ENCODE measurements at places on chromosomes 3 and 15.

- peak; percentile 94 for DNase-seq
Observed at GRCh38 chr15:61994216-61994615, 66.0 kb downstream of the VPS13C start.

GRCh38 chr3:197309528-197310361, 11.3 kb upstream of the DLG1 start:
- peak; percentile 97 for DNase-seq

- no peak for DNase-seq
Observed at GRCh38 chr15:79296583-79296982, 14.1 kb downstream of the ANKRD34C start.

- no peak for DNase-seq
Observed at GRCh38 chr15:66221126-66221525, 32.4 kb downstream of the MEGF11 start.

DNA sequence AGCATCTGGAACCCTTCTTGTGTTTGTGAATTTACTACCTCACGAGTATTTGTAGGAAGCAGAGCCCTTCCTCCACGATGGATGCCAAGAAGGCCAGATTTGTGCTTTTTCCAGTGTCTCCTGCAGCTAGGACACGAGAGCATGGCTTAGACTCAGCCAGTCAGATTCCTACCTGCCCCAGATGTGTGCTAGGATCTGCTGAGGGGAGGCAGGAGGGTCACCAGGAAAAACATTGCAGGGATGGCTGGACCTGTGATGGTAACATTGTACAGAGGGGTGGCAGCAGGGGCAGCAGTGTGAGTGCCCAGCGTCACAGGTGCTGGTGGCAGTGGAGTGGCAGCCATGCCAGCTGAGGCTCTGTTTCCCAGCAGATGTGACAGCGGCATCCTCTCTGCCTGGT, 285.3 kb downstream of the FAM43A start:
- no peak for DNase-seq

DNA sequence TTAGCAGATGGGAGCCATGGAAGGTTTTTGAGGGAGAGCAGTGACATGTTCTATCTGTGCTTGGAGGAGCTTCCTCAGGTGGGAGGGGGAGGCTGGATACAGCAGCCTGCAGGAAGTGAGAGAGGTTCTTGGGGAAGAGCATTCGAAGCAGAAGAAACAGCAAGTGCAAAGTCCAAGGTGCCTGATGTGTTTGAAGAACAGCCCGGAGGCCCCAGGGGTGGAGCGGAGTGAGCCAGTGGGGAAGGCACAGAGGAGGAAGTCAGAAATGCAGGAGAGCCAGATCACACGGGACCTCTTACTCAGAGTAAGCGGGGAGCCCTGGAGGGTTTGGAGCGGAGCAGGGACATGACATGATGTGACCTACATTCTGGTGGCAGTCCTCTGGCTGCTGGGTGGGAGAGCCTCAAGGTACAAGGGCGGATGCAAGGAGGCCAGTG, 10.8 kb downstream of the ITGA11 start:
- no peak for DNase-seq

DNA sequence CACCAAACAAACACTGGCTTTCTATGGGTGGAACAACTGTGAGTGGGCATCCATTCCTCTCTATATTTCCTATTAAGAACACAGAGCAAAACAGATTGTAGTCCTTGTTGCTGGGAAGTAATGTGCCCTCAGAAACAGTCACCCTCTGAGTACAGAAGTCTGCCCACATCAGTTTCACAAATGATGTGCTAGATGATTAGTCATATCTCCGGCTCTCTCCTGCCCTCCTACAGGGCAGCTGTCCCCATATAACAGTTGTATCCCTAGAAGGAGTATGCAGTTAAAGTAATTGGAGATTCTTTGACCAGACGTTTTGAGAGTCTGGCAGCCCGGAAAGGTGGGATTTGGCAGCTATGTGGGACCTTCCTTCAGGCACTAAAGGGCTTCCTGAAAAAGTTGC, 159.9 kb downstream of the APBA2 start:
- DNase-seq = peak; percentile 58

DNA sequence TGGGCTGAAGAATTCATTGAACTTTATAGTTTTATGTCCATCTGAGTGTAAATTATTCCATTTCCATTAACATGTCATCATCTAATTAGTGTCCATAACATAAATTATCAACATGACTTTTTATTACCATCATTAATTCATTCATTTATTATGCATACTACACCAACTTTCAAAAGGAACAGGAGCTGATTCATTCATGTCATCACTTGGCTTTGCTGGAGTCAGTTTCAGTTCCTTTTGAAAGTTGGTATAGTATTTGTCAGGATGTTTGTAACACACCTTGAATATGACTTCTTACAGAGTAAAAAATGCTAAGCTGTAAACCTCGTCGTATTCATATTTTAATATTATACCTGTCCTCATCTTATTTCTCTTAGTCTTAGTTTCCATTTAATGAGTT, 298.0 kb upstream of the RBMS3 start:
- DNase-seq = no peak

GRCh38 chr3:41593774-41594173, 368.1 kb downstream of the ULK4 start:
- DNase-seq = no peak

GRCh38 chr3:62527474-62527873, 154.1 kb upstream of the FEZF2 start:
- no peak for DNase-seq

- DNase-seq = peak; percentile 27
Observed at GRCh38 chr3:185401319-185401955, 38.5 kb downstream of the MAP3K13 start.

DNA sequence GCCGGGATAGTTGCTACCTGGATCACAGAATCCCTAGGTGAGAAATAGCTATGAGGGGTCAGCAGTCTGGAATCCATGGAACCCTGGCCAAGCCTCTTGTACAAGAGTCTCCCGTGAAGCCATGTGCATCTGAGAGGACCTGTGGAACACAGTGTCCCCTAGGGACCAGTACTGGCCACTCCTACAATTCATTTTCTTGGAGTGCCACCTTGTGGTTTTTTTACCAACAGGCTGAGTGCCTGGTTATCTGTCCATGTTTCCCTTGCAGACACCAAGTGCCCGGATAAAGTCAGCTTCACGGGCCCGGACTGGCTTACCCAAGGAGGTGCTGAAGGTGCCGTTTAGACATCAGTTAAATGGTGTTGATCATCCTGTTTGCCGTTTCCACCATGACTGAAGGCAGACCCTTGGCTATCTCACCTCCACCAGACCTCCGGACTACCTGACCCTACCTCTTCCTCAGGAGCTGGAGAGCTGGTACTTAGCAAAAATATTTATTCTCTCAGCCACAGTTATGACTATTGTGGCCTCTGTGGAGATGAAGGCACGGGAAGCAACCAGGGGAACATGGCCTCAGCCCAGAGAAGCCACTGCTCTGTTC, 93.9 kb downstream of the RBPMS2 start:
- peak; percentile 63 for DNase-seq

DNA sequence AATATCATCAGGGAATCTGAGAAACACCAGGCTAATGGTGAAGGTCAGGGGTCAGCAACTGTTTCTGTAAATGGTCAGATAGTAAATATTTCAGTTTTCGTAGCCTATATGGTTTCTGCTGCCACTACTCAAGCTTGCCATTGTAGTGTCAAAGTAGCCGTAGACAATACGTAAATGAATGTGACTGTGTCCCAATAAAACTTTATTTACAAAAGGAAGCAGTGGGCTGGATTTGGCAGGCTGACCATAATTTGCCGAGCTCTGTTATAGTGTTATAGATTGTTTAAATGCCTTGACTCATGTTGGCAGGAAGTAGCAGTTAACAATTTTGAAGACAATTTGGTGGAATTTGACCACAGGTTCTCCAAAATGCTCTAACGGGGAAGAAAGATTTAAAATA, 548.2 kb downstream of the FOXP1 start:
- DNase-seq = peak; percentile 84

- DNase-seq = no peak
Observed at GRCh38 chr3:42670670-42671069, 14.7 kb upstream of the KLHL40 start.

GRCh38 chr3:149018247-149018646, 26.9 kb downstream of the GYG1 start:
- peak; percentile 34 for DNase-seq

- no peak for DNase-seq
Observed at GRCh38 chr3:125035217-125035616, 20.6 kb downstream of the HEG1 start.

DNA sequence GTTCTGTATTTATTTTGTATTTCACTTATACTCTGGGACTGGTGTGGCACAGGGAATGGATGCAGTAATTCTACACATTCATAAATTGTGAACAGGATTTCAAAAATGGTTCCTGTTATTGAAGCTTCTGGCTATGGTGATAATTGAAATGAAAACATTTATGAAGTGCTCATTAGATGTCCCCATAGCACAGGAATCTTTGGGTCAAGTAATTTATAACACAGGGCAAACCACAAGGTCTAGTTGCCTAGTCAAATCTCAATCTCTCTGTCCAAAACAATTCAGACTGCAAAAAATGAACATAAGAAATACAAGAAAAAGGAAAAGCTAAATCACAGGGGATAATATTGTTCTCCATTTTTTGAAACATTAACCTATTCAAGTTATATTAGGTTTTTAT, 117.5 kb upstream of the PTPRG start:
- DNase-seq = peak; percentile 8

- no peak for DNase-seq
Observed at GRCh38 chr3:50408443-50408944, 49.2 kb upstream of the TMEM115 start.

DNA sequence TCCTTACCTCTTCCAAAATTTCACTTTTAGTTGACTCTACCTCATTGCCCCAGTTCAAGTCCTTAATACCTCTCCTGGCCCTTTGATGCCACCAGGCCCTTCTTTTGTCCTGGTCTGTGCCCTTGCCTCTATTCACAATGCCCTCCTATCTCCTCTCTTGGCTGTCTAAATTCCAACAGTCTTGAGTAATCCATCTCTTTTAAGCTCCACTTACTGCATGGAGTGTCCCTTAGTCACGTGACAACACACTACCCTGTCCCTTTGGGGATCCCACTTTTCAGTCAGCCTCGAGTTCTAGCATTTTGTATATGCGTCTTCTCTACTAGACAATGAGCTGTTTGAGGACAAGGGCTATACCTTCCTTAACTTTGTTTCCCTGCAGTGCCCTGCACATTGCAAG, 52.7 kb upstream of the SCN5A start:
- no peak for DNase-seq

DNA sequence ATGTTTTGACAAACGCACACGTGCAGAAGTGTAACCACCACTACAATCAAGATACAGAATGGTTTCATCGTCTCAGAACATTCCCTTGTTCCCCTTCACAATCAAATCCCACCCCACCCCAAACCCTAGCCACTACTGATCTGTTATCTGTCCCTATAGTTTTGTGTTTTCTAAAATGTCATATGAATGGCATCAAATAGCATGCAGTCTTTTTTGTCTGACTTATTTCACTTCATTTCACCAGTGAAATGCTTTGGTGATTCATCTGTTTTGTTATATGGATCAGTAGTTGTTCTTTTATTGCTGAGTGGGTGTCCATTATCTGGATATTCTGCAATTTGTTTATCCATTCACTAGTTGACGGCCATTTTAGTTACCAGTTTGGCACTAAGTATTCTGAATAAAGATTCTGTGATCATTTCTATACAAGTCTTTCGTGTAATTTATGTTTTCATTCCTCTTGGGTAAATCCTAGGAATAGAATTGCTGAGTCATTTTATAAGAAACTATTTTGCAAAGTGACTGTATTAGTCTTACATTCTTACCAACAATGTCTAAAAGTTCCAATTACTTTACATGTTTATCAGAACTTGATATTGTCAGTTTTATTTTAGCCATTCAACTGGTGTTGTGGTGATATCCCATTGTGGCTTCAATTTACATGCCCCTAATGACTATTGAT, 232.8 kb downstream of the CLSTN2 start:
- DNase-seq = peak; percentile 21

DNA sequence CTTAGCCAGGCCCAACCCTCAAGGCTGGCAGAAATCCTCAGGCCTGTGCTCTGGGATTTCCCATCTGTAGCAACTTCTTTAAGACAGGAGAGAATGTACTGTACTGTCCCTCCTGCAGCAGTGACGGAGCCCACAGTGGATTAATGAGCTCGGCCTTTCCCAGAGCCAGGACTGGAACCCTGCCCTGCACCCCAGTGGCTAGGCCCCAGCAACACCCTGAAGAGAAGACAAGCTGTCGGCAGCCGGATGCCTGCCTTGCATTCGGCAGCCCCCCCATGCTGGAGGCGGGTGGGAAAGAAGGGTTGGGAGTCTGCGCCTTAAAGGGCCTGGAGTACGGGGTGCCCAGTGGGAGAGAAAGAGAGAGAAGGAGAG, 32.0 kb downstream of the KLHL25 start:
- no peak for DNase-seq

GRCh38 chr3:100650651-100651619, 41.5 kb downstream of the ADGRG7 start:
- DNase-seq = peak; percentile 77

DNA sequence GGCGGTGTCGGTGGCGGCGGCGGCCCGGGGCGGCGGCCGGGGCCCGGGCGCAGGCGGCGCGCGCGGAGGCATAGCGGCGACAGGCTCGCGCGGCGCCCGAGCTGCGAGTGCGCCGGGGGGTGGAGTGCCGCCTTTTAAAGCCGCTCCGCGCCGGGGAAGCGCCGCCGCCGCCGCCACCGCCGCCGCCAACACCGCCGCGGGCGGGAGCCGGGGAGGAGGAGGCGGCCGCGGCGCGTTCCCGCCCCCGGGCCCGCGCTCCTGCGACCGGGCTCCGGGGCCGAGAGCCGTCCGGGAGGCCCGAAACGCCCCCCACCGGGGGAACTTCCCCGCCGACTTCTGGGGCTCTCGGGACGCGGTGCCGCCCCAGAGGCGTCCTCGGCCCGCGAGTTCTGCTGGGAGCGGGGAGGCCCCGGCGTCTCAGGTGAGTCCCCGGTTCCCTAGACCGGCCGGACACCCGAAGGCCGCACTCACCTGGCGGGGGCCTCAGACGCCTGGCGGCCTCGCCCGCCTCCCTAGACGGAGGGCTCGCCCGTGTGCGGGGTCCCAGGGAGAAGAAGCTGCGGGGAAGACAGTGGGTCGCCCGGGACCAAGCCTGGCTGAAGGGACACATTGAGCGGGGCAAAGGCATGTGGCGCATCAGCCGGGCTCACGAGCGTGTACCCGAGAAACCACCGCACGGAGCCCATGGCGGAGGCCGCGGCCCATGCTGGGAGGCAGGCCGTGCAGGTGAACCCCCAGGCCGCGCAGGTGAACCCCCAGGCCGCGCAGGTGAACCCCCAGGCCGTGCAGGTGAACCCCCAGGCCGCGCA, at the start of gene PCSK6:
Gene PCSK6, minus strand, starts transcription at position 109 of the 809 bp plus-strand sequence. Its CDS starts 37 bp downstream, at position 72.
- DNase-seq = peak; percentile 29

- peak; percentile 44 for DNase-seq
Observed at GRCh38 chr3:10950476-10951294, 41.9 kb upstream of the SLC6A1 start.

- DNase-seq = peak; percentile 49
Observed at GRCh38 chr15:67839499-67839928, 331 bp downstream of the RNU6-1 start.

GRCh38 chr3:42663581-42664437, 10.3 kb downstream of the ZBTB47 start:
- no peak for DNase-seq

- no peak for DNase-seq
Observed at GRCh38 chr15:55031727-55032126, 165.0 kb downstream of the RSL24D1 start.

All from fibroblast of skin of back (primary cell).